ENCODE measurements at places on chromosomes 7 and 10.

GRCh38 chr7:129387537-129387936 is 46.7 kb upstream of the STRIP2 start:
- DNase-seq = no peak

DNA sequence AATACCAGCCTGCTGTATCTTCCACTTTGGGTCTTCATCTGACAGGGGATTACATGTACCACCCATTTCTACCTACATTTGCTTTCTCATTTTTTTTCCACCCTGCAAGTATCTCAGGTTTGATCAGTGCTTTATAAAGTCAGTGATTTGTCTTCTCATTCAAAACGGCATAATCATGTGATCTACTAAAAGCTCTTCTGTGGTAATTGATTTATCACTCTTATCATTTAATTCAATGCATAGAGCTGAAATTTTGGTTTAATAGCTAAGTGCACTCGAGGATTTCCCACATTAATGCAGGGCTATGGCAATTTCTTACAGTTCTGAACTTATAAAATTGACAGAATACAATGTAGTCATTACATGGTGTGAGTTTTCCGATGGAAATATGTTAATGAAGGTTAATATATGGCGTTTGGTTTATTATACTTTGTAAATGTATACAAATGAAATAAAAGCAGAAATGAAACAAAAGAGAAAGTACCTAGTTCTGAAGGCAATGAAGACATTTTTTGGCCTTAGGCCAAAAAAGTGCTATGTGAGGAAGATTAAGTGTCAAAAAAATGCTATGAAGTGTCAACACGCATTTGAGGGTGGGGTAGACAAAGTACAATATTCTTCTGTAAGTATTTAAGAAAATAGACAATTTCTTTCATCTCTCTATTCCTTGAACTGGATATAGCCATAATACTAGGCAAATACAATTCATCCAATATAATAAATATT is 457.3 kb downstream of the ETV1 start:
- no peak for DNase-seq

DNA sequence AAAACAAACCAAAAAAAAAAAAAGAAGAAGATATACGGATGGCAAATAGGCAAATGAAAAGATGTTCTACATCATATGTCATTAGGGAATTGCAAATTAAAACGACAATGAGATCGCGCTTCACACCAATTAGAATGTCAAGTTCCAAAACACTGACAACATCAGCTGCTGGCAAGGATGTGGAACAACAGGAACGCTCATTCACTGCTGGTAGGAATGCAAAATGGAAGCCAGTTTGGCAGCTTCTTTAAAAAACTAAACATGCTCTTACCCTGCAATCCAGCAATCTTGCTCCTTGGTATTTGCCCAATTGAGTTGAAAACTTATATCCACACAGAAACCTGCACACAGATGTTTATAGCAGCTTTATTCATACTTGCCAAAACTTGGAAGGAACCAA is 34.8 kb downstream of the CALML5 start:
- DNase-seq = no peak

- DNase-seq = no peak
Measured at GRCh38 chr7:70148997-70149396, 550.7 kb downstream of the AUTS2 start.

GRCh38 chr7:55019691-55020465 is 1.1 kb downstream of the EGFR start:
- no peak for DNase-seq

GRCh38 chr7:47327698-47328391 is 254.1 kb downstream of the TNS3 start:
- no peak for DNase-seq

DNA sequence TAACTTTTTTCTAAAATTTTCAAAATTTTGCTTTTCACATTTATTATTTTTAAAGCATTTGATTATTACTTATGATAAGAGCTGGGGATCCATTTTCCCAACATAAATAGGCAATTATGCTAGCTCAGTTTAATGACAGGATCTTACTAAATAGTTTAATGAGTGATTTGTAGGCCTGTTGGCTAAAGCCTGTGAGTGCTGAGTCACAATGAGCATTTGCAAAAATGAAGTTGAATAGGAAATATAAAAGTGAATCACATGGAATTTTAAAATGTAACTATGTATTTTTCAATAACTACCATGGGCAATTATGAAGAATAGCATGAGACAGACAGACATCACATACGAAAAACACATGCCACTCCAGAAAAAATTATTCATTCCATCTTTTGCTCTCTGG is 45.1 kb upstream of the ZPBP start:
- no peak for DNase-seq

- DNase-seq = no peak
Measured at GRCh38 chr7:119900996-119901672, 371.8 kb upstream of the KCND2 start.

DNA sequence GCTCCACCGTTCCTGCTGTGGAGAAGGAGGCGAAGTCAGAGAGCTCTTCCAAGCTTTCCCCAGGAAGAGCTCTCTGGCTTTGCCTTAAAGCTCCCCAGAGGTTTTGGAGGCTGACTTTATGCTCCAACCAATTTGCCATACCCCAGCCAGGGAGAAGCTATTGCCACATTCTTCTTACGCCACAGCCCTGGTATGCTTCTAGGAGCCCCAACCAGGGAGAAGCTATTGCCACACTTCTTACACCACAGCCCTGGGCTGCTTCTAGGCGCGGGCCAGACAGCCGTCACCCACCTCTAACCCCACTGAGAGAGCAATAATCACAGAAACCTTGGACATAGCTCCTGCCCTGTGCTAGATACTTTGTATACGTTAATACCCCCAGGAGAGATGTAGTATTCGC is 951 bp downstream of the ELOVL3 start:
- DNase-seq = no peak

DNA sequence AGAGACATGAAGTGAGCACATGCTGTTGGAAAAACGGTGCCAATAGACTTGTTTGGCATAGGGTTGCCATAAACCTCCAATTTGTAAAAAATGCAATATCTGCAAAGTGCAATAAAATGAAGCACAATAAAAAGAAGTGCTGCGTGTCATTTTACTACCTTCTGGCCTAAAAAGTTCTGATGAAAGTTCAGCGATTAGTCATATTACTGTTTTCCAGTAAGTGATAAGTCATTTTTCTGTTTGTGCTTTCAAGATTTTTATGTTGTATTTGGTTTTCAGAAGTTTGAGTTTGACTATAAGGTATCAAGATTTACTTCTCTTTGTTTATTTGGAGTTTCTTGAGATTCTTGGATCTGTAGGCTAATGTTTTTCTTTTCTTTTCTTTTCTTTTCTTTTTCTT is 16.8 kb downstream of the AOAH start:
- DNase-seq = no peak

DNA sequence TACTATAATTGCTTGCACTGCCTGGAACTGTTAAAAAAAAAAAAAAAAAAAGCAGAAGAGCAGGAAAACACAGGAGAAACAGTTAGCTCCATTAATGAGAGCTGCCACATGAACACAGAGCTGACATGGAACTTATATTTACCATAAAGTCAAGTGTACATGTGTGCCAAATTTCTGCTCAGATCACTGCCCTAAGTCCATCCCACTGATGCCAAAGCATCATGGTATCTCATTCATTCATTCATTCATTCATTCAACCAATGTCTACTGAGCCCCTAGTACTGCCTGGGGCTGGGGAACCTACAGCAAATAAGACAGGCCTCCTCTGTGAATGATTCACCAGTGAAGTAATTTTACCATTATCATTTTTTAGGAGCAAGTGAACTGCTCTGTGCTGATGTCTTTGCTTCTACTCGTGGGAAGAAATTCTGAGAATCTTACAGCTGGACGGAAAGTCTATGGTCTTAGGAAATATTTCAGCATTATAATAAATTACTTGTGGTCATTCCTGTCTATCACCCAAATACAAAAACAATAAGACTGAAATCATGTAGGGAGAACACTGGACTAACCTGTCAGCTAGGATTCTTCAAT is 58.8 kb upstream of the ABLIM1 start:
- no peak for DNase-seq

- DNase-seq = no peak
Measured at GRCh38 chr7:142797391-142798377, 26.9 kb downstream of the PRSS2 start.

GRCh38 chr7:40437498-40437897 is 302.7 kb downstream of the SUGCT start:
- no peak for DNase-seq
